Right renal pelvis (tissue), 4 donors: ENCODE measurements at places on chromosomes 11 and 22. TPM values are rescaled to one million over a fixed set of nuclear protein-coding genes. Genes with fewer than 3 reads are reported as not detected.

DNA sequence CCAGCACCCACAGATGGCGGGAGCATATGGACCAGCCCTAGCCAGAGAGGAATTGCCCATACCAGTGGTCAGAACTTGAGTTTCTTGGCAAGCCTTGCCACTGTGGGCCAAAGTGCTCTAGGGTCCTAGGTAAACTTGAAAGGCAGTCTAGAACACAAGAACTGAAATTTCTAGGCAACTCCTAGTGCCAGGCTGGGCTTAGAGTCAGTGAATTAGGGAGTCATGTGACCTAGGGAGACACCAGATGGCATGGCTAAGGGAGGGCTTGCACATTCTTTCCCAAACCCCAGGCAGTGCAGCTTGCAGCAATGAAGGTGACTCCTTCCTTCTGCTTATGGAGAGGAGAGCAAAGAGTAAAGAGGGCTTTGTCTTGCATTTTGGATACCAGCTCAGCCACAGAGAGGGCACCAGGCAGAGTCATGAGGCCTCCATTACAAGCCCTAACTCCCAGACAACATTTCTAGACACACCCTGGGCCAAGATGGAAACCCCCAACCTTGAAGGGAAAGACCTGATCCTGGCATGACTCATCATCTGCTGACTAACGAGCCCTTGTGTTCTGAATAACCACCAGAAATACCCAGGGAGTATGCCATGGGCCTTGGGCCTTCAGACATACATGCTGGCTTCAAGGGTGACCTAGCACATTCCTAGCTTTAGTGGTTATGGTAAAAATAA lies 19.2 kb upstream of the OR56A3 start:
- DNase-seq: no peak

DNA sequence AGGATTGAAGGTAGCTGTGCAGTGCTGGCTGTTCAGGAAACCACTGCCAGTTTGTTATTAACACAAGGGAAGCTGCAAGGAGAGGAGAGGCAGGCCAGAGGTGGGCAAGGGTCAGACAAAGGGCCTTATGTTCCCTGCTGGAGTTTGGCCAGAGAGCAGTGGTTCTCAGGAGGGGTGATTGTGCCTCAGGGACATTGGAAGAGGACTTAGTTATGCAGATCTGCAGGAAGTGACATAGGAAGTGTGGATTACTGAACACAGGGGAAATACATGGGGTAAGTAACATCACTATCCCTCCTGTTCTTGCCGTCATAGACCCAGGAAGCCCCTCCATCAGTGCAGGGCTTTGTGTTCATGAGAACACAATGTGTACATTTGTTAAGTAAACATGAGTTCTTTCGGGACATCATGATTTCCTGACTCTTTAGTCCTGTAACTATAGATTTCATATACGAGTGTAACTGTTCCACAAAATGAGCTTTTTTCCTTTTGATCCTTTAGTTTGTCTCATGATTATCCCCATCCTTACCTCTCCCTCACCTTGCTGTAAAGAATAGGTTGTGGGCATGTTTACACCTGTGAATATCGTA lies 5.9 kb downstream of the SRRD start:
- no peak for DNase-seq

DNA sequence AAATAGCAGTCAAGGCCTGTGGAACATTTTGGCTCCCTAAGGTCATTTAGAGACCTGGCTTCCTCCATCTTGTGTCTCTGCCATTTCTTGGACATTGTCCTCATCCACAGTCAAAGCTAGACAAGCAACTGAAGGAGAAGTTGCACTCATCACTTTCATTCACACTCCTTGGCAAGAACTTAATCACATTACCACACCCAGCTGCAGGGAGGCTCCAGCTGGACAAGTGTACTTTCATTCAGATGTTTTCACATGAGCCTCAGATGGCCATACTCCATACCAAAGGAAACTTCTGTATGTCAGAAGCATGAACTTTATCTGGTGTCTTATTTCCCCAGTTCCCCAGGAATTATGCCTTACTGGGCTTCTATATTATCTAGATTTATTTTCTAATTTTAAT lies 537.4 kb downstream of the TMEM135 start:
- no peak for DNase-seq

DNA sequence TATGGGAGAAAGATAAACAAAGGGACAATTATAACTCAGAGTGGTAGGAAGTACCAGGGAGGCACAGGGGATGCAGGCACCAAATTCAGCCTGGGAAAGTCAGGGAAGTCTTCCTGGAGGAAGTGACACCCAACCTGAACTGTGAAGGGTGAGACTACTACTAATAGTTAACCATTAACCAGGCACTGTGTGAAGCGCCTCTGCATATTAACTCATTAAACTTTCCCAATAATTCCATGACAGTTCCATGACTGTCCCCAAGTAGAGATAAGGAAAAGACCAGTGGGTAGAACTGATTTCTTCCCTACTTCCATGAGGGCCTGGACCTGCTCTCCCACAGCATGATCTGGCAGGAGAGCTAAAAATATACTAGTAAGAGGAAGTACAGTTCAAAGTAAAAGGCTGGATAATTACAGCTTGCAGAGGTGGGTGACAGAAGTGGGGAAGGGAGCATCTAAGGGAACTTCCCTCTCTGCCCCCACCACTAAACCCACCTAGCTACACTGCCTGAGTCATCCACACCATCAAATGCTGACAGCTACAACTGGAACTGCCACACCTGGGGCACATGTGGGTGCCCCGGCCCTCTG lies 4.7 kb upstream of the AP1B1 start:
- no peak for DNase-seq

Gene OR10AG1
- polyA plus RNA-seq: not detected

Gene NXPE1
- not detected for polyA plus RNA-seq

Gene PRAME
- 1.4 TPM for polyA plus RNA-seq
